Ureter (tissue), 1 donor: ENCODE measurements at places on chromosomes 7 and 10. TPM values are rescaled to one million over a fixed set of nuclear protein-coding genes. Genes with fewer than 3 reads are reported as not detected.
A peak's percentile ranks its signal among the peaks of the same experiment; 100 is the strongest.

GRCh38 chr10:14669576-14669975, 105.1 kb downstream of the FAM107B start:
- DNase-seq: no peak

GRCh38 chr7:2909471-2910039, 65.4 kb upstream of the GNA12 start:
- no peak for DNase-seq

- DNase-seq: no peak
These were observed 14.4 kb downstream of the SGPL1 start for GRCh38 chr10:70830164-70830563.

DNA sequence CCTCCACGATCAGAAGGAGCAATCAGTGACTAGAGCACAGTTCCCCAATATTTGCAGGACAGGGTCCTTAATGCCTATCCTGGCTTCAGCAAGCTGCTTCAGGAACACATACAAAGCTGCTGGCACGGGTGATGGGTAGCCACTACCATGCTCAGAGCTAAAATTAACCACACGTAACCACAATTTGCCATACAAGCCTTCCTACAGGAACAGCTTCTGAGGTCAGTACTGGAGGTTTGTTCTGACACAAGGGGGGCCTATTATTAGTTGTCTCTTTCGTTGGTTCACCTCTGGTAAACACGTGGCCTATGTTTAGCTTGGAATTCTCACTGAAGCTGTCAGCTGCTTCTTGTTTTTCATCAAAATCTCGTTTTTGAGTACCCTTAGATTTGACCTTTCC, 41.1 kb downstream of the ZNF248 start:
- no peak for DNase-seq

- DNase-seq: no peak
These were observed 28.6 kb upstream of the ST7 start for GRCh38 chr7:116924741-116925140.

GRCh38 chr7:157617401-157617800, 280.6 kb downstream of the DNAJB6 start:
- DNase-seq: no peak

DNA sequence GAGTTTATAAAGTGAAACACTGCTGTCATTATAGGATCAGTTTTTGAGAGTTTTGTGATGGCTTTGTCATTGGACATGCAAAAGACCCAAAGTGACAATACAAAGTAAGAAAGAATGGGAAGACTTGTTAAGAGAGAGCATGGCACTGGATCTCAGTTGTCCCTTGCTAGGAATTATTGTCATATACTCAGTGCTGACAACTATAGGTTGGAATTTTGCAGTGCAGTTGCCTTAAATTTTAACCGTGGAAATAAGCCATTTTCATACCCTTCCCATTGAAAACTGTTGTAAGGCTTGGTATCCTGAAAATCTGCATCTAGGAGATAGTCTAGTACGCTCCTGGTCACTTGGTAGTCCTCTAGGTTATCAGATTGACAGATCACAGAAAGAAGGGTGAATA, 1156.7 kb downstream of the GATA3 start:
- no peak for DNase-seq

DNA sequence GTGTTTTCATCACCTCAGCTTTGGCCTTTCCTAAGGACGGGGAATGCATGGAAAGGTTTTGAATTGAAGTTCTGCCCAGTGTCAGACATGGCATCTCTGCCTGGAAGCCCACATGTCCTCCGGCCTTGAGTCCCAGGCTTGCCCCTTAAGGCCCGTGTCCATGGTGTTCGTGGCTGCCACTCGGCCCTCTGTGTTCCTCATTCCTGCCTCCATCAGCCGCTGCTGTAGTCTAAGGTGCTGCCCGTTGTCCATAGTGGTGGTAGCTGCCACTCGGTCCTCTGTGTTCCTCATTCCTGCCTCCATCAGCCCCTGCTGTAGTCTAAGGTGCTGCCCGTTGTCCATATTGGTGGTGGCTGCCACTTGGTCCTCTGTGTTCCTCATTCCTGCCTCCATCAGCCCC, 180.7 kb upstream of the SHH start:
- peak; percentile 1 for DNase-seq

GRCh38 chr10:11684717-11685645, 57.2 kb upstream of the ECHDC3 start:
- peak; percentile 71 for DNase-seq

DNA sequence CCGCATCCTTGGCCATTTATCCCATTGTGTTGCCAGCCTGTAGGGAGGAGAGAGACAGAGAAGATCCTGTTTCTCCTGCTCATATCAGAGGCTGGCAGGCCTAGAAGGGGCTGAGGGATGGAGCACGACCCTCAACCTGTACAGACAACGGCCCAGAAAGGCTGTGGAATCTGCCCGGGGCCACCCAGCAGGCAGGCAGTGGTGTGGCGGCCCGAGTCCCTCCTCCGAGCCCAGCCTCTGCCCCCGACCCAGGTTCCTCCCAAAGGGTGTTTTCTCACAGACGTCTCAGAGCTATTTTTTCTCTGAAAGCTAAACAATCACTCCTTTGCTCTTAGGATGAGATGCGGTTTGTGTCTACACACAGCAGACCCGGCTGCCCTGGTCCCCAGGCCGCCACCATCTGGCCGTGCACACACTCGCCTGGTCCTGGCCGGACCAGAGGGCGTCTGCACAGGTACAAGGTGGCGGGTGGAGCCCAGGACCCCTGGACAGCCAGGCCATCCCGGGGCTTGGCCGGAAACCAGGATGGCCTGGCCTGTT, 69.3 kb downstream of the FOXL3 start:
- no peak for DNase-seq

DNA sequence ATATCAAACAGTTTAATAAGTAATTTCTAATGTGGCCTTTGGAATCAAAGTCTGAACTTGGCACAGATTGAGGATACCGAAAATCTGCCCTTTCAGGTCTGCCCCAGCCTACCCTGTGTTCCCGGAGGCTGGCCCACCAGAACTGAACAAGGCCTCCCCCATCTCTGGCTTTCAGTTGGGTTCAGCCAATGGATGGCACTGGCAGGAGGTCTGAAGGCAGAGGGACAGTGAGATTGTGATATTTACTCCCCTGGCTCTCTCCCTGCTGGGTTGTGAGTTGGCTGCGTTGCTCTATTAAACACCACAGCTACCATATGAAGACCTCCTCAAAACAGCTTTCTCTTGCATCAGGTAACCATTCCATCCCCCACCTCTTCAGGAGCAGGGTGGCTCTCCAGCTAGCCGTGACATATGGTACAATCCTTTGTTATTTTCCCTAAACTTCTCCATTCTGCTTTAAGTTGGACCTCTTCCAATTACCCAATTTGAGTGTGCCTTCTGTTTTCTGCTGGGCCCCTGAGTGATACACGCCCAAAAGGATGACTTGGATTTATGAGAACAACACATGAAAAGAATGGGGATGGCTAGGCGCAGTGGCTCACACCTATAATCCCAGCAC, 28.1 kb downstream of the DNMBP start:
- no peak for DNase-seq

DNA sequence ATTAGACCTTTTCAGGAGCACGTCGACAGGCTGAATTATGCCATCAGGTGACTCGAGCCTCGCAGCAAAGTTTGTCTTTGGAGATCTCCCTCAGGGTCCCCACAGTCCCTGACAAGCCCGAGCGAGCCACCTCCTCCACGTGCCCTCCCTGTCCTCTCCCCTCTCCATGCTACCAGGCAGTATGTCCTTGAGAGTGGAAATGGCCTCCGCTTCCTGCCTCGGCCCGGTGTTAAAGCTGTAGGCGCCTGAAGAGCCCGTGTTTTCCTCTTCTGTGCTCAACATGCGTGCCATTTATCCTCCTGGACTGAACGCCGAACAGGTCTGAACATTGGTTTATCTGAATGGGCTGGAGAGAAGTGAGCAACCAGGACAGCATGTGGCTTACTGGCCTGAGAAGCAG, 82.6 kb downstream of the GPR26 start:
- no peak for DNase-seq

DNA sequence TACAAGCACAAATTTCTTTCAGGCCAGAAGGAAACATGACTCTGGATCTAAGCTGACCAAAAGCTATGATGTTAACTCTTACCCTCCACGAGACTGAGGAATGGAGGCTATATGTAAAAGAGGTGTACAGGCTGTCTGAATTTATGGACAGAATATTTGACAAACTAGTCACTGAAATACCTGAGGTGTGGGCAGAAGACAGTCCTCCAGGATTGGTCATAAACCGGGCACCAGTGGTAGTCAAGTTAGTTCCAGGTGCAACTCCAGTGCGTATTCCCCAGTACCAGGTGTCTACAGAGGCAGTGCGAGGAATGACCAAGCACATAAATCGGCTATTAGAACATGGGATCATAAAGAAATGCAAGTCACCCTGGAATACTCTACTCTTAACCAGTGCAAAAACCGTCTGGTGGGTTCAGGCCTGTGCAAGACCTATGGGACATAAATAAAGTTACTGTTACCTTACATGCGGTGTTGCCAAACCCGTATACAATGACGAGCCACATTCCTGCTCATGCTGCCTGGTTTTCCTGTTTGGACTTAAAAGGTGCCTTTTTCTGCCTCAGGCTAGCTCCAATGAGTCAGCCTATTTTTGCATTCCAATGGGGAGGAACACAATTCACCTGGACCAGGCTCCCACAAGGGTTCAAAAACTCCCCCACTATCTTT, 6.7 kb upstream of the CYREN start:
- peak; percentile 4 for DNase-seq

DNA sequence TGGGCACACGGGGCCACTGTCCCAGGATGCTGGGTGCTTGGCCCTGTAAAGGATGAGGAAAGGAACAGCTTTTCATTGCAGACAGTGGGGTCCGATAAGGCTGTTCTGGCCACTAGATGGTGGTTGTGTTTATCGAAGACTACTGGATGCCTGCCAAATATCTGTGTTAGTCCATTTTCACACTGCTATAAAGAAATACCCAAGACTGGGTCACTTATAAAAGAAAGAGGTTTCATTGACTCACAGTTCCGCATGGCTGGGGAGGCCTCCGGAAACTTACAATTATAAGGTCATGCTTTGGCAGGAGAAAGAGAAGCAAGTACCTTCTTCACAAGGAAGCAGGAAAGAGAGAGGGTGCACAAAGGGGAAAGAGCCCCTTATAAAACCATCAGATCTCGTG, 32.2 kb upstream of the GARS1 start:
- DNase-seq: no peak

- no peak for DNase-seq
These were observed 21.4 kb upstream of the MLXIPL start for GRCh38 chr7:73645643-73646174.

GRCh38 chr7:101466871-101467270, 104.2 kb downstream of the COL26A1 start:
- DNase-seq: no peak

- DNase-seq: no peak
These were observed 85.9 kb downstream of the ADARB2 start for GRCh38 chr10:1651270-1651966.

DNA sequence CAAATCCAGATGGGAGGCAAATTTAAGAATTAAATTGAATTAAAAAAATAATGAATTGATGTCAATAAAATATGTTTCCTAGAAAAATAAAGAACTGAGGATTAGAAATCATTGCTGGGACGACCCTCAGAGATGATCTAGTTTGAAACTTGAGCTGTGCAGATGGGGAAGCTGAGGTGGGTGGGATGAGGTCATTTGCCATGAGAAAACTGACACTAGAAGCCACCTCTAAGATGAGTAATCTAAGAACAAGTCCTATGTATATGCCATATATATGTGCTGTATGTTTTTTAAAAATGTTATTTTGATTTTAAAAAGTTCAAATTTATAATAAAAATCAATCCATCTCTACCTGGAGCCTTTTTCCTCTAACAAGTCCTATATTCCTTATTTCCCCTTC, 135.7 kb downstream of the RSU1 start:
- no peak for DNase-seq

DNA sequence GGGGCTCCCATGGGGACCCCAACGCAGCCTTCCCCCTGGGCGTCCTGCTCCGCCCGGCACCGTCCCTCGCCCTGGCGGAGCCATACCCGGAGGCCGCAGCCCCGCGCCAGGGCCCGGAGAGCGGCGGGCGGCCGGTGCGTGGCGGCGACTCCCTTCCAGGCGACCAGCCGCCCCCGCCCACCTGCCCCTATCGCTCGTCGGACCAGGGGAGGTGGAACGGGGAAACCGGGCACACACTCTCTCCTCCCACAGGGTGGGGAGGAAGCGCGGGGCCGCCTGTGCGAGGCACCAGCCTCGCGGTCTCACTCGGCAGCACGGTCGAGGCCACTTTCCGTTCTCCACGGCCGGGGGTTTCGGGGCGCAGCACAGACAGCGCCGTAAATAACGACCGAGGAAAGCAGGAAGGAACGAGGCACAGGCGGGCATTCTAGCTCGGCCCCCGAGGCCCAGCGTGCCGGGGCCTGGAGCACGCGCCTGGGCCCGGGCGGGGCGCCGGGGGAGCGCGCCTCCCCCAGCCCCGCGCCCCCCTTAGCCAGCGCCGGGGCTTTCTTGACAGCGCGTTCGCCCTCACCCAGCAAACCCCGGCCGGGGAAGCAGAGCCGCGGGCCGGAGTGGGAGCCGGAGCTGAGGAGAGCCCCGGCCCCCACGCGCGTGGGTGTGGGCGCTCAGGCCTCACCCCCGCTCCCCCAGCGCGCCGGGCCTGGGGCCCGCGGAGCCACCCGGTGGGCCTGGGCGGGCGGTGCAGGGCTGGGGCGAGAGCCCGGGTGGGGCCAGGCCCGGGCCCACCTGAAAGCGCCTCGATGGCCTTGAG, 936 bp downstream of the IGF2BP3 start:
- DNase-seq: no peak

GRCh38 chr7:151195616-151196450, 8.8 kb upstream of the ASB10 start:
- DNase-seq: no peak

DNA sequence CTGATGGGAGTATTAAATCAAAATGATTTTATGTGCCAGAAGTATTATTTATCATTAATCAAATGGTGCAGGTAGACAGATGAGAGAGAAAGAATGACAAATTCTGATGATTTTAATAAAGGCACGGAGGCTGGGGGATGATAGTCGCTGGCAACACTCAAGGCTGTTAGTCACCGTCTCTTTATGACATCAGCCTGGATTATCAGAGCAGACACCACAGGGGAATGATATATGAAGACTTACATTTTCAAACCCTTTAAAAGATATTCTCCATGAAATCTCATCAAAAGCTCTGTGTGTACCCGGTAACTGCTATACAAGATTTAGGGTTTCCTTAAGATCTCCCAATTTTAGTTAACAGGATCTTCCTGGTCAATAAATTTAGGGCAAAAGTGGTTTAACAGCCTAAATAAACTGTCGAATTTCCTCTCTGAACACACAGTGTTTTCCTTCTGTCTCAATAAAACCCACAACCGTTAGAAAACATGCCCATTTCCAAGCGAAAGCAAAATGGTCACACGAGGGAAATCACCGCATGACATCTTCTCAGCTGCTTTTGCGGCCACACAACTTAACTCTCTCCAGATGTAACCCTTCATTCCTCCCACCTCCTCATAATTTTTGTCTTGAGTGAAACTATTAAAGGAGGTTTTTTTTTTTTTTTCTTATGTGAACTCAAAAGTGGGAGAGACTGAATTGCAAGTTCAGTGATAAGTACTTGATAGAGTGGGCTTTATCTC, 133.2 kb upstream of the FAM171A1 start:
- DNase-seq: no peak

GRCh38 chr7:47516386-47516785, 65.5 kb downstream of the TNS3 start:
- no peak for DNase-seq

Gene ASB13
- total RNA-seq: 33.8 TPM

Gene PNLIP
- total RNA-seq: not detected

Gene SLC16A12
- total RNA-seq: 0.08 TPM

Gene ITIH2
- total RNA-seq: not detected

Gene OR2A5
- not detected for total RNA-seq

Gene GIMAP5
- total RNA-seq: 19.2 TPM

Gene TLX1
- not detected for total RNA-seq

Gene MMP21
- total RNA-seq: not detected

Gene TBX20
- not detected for total RNA-seq

Gene GNAI1
- total RNA-seq: 53.6 TPM

Gene MACROH2A2
- 29.0 TPM for total RNA-seq

Gene SYT15
- 10.4 TPM for total RNA-seq

Gene LRRC61
- 14.1 TPM for total RNA-seq
